Caki2 (cell line): ENCODE measurements at places on chromosomes 4 and X.

GRCh38 chr4:26807330-26807729 is 53.3 kb upstream of the STIM2 start:
- no peak for DNase-seq

DNA sequence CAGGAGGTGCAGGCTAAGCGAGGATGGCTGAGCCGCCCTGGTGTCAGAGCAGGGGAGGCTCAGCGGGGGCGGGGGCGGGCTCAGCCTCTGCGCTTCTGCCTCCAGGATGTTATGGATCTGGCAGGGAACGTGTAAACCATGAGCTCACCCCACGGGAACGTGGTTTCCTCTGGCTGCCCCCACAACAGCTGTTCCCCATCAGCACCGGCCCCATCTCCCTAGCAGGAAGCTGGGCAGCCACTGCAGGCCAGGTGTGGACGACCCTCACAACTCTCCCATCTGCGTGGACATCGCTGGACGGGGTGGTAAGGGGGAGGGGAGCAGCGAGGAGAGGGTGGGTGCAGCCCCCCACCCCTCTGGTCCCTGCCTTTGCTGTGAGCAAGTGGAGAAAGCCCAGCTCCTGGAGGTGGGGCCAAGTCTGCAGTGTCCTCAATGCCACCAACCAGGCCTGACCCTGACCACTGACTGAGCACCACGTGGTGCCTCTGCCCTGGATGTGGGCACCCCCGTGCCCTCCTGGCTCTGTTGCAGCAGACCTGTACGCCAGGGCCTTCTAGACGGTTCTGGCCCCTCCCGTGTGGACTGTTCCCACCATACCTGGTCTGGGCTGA is 28.1 kb upstream of the SPON2 start:
- no peak for DNase-seq

- DNase-seq = no peak
Measured at GRCh38 chr4:116361790-116362189, 723.6 kb downstream of the TRAM1L1 start.

GRCh38 chrX:8846266-8846665 is 45.1 kb upstream of the FAM9A start:
- peak; percentile 91 for DNase-seq

- DNase-seq = no peak
Measured at GRCh38 chr4:174037049-174037448, 246.4 kb downstream of the FBXO8 start.

DNA sequence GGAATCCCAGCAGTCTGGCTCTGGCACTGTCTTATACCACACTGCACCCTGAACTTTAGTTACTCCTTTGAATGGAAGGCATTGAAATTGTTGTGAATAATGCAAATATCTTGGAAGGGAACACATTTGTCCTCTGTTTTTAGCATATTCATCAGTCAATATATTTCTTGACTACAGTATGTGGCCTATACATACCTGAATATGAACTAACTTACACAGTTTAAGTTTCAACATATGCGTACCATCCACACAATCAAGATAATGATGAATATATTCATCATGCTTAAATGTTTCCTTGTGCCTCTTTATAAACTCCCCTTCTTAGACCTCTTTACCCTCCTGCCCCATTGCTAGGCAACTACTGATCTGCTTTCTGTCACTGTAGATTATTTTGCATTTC is 145.7 kb upstream of the ESX1 start:
- DNase-seq = no peak

DNA sequence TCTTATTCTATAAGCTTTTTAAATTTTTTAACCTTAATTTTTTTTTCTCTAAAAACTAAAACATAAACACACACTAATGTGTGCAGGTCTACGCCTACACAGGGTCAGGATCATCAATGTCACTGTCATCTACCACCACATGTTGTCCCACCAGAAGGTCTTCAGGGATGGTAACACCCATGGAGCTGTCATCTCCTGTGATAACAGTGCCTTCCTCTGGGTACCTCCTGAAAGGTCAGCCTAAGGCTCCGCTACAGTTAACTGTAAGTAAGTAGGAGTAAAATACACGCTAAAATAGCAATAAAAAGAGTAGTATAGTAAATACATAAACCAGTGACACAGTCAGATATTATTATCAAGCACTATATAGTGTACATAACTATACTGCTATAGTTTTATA is 45.9 kb upstream of the GPRIN3 start:
- DNase-seq = no peak

DNA sequence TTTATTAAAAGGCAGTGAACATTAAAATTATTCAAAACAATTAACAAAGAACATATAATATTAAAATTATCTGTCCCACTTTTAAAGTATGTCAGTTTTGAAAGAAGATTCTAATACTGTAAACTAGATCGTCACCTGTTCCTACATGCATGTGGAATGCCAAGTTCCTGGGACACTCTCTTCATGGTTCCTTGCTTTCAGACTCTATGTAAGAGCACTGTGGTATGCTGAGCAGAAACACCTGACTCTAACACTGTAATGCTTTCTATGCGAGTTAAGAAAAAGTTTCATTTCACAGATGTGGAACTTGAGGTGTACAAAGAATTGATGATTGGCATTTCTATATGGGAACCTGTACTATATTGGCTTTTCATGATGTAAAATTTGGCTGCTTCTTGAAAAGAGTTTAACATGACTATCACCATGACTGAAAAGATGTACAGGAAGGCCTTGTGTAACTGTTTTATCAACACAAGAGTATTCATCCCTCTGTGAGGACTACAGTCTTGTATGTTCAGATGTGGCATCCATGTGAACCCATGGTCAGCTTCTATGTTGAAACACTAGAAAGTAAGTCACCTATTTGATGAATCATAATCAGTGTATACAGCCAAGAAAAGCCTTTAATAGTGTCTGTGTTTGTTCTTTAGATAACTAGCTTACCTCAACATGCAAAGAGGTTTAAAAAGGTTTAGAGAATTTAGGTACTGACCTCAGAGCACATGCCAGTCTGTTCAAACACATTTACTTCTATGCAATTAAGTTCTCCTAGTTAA is 354.5 kb downstream of the ARHGAP24 start:
- peak; percentile 23 for DNase-seq

DNA sequence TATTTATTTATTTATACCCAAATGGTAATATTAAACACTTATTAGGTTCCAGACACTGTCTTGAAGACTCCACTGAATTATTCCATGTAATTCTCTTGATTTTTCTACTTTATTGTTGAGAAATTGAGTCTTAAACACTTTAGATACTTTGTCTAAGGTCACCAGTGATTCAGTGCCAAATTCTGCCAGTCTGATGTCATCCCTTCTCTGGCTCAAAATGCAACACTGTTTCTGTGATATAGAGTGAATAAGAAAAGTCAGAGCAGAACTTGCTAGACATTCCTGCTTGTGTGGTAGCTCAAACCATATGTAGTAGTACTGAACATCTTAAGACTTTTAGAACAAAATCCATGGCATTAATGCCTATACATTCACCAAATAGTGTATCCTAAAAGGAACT is 164.3 kb downstream of the GABRB1 start:
- no peak for DNase-seq

DNA sequence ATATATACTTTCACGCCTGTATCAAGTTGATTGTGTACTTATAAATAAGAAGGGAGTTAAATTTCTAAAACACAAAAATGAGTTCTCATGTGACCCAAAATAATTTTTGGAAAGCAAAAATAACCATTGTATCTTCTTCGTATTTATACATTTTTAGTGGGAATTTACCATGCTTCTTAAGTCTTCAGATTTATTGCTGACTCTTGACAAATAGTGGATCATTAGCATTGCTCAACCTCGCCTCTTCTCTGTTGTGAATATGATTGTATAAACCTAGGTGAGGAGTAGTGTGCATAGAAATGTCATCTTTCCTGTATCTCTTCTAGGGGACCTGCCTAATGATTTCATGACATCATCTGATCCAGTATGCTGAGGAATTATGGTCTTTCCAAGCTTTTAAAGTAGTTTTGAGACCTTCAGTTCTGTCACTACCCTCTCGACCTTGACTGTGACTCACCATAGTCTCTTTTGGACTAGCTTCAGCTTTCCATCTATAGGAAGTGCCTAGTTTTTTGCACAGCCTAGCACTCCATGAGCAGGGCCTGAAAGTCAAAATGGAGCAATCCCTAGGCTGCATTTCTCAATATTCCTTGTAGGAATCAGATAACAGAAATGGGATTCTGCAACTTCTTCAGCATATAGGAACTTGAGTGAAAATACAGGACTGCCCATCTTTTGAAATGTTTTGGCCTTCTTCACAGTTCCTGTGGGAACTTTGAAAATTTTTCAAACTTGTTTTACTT is 157.6 kb downstream of the ARX start:
- no peak for DNase-seq

DNA sequence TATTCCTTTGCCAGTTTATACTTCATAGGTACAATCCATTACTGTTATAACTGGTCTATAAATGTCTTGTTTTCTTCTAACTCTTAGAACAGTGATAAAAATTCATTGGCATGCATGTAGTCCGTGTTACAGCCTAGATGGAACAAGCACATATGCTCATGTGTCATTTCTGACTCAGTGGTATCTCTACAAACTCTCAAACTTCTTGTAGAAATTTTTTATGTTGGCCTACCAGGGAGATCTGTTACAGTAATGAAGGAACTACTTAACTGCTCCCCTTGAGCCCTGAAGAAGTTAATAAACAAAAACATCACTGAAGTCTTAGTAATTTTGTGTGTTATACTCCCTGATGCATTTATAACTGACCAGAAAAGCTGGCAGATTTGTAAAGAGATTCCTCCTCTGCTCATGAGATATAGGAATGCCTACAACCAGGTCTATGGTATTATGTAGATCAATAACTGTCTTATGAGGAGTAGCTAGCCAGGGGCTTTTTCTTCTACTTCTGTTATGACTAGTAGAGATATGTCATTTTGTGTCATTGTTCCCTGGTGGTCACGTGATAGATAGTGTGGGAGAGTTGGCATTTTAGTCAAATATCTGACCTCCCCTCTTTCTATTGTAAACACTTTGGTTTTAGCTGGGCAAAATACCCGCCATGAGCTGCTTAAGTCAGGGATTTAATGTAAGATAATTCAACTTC is 53.7 kb upstream of the FAAH2 start:
- DNase-seq = no peak

DNA sequence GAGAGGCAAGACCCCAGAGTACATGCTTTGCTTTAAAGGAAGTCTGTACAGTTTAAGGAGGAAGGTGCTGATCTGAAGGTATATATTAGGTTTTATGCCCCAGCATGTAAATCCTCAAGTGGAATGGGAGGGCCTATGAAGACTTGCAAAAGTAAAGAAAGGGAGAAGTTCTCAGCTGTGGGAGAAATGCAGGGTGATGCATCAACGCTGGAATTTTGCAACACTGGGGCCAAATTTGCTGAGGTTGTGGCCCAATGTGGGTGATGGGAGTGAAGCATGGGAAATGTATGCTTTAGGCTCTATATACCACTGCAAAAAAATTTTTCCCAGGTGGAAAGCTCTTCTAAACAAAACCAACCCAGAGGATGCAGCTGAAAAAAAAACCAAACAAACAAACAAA is 33.8 kb upstream of the GPR174 start:
- DNase-seq = no peak

DNA sequence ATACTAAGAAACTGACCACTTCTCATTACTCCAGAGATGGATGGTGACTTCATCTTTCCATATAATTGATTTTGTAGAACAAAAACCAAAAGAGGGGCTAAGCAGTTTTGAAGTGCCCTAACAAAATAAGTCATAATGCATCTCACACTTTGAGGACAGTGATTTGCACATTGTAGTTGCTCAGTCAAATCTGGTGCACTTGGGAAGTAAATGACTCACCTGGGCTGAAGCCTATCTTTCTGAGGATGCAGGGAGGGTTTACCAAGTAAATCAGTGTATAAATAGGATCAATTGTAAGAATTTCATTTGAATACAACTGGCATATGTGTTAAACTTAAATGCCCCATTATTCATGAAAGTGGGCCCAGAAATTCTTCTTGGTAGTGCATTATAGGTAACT is 134.2 kb downstream of the DCLK2 start:
- DNase-seq = no peak

GRCh38 chrX:112769034-112769433 is 71.6 kb downstream of the AMOT start:
- DNase-seq = no peak

GRCh38 chr4:85873566-85873965 is 398.6 kb downstream of the ARHGAP24 start:
- no peak for DNase-seq

GRCh38 chrX:10983526-10983925 is 127.6 kb upstream of the HCCS start:
- no peak for DNase-seq

DNA sequence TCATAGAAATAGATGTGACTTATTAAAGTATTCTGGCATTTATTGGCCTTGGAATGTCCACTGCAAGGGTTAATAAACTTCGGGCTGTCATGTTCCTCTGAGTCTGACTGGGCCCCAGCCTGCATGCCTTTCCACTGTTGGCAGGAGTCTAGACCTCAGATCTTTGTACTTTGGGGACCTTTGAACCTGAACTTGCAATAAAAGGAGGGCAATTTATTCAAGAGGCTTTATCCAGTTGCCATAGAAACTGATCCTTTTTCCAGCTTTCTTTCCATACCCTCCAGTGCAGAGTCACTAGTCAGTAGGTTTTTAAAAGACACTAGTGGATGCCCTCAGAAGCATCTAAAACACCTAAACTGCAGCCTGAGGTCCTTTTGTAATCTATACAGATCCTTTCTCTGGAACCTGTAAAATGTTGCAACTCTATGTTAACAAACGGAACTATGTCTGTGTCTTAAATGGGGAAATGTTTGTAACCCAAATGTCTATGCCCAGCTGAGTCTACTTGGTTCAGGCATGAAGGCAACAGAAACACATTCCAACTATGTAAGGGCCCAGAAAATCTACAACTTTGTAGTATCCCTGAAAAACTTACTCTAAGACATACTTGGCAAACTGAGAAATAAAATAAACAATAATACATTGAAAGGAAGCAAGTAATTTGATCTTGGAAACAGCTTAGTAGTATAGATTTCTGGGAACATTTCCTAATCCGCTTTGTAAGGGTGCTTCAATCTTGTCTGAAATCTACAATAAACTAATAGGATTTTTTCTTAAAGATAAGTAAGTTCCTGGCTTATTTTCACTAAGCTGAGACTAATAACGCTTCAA is 41.5 kb downstream of the SOWAHB start:
- no peak for DNase-seq

GRCh38 chr4:18570370-18570769 is 548.8 kb upstream of the LCORL start:
- no peak for DNase-seq

DNA sequence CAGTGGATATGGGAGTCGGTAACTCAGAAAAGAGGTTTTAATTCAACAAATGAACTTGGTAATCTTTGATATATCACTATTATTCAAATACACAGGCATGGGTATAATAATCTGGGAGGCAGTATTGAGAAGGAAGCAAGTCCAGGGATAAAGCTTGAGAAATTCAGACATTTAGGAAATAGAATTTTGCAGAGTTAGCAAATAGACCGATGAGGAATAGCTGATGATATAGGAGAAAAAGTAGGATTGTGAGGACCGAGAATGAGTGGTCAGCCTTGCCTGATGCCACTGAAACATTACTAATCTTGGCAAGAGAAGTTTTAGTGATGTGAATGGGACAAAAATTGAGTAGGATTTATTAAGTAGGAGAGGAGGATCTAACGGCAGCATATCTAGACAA is 71.9 kb downstream of the TLL1 start:
- DNase-seq = no peak
